Chondrocyte (in vitro differentiated cells): ENCODE measurements at places on chromosomes 1 and 21. TPM values are rescaled to one million over a fixed set of nuclear protein-coding genes. Genes with fewer than 3 reads are reported as not detected.

The GOLT1A gene
- not detected in 3 replicates for total RNA-seq

DNA sequence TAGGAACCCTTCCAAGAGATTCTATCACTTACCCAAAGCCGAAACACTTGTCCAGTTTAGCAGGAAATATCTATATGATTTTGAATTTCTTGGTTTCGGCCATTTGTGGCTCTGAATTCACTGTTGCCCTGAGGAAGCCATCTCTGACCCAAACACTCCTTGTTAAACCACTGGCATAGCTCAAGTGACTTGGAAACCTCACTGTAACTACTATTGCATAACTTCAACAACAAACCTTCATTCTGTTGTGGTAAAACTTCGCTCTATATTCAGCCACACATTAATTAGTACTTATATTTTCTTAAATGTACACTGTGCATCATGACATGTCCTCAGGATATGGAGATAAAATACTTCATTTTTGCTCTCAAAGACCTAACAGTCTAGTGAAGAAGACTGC lies 63.2 kb downstream of the ST6GALNAC3 start:
- DNase-seq = no peak

The PLCH2 gene
- 2.4 to 3.4 TPM (median 3.2 TPM) in 3 replicates for total RNA-seq

DNA sequence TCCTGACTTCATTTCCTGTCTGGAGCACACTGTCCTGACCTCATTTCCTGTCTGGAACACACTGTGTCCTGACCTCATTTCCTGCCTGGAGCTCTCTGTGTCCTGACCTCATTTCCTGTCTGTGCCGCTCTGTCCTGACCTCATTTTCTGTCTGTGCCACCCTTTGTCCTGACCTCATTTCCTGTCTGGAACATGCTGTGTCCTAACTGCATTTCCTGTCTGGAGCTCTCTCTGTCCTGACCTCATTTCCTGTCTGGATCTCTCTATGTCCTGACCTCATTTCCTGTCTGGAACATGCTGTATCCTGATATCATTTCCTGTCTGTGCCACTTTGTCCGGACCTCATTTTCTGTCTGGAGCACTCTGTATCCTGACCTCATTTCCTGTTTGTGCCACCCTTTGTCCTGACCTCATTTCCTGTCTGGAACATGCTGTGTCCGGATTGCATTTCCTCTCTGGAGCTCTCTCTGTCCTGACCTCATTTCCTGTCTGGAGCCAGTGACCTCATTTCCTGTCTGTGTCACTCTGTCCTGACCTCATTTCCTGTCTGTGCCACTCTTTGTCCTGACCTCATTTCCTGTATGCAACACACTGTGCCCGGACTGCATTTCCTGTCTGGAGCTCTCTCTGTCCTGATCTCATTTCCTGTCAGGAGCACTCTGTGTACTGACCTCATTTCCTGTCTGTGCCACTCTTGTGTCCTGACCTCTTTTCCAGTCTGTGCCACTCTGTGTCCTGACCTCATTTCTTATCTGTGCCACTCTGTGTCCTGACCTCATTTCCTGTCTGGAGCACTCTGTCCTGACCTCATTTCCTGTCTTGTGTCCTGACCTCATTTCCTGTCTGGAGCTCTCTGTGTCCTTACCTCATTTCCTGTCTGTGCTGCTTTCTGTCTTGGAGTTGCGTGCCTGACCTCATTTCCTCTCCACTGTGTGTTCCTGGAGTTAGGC lies 27.6 kb downstream of the SKI start:
- no peak for DNase-seq

The F13B gene
- not detected in 3 replicates for total RNA-seq

- DNase-seq = no peak
Measured at GRCh38 chr1:19363536-19364152, 51.5 kb downstream of the SLC66A1 start.

GRCh38 chr1:11952455-11953109 lies 18.1 kb downstream of the PLOD1 start:
- DNase-seq = no peak

- no peak for DNase-seq
Measured at GRCh38 chr1:46041974-46042373, 90.5 kb downstream of the PIK3R3 start.

The VANGL2 gene
- 8.0 to 12.0 TPM (median 11.3 TPM) in 3 replicates for total RNA-seq

DNA sequence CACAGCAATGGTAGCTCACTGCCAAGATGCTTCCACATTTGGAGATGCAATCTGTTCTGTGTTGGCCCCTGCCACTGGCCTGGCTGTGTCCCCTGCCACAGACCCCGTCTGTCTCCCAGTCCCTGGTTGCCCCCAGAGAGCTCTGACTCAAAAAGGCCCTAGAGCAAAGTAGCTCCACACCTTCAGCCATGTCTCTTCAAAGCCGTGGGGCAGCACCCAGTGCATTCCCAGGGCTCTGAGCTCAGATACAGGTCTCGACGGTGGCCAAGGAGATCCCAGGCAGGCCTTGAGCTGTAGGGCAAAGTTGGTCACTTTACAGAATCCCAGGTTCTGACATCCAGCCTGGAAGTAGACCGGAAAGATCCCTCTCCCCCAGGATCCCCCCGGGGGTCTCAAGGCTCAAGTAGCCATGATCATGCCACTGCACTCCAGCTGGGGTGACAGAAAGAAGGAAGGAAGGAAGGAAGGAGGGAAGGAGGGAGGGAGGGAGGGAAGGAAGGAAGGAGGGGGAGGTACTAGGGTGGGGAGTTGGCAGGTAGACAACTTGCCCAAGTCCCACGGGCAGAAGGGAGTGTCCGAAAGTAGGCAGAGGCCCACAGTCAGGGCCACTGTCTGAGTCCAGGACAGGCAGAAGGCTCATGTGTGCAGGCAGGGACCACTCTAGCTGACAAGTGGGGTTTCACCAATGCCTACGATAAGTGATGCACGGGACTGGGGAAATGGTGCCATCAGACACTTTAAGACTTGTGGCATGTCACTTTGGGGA lies 4.8 kb upstream of the ARF1 start:
- no peak for DNase-seq

The ADORA3 gene
- total RNA-seq = not detected in 3 replicates

GRCh38 chr21:21436012-21436534 lies 437.9 kb downstream of the NCAM2 start:
- no peak for DNase-seq

- no peak for DNase-seq
Measured at GRCh38 chr1:208174731-208175507, 69.3 kb downstream of the PLXNA2 start.

GRCh38 chr1:93704052-93704451 lies 22.4 kb upstream of the BCAR3 start:
- DNase-seq = no peak

DNA sequence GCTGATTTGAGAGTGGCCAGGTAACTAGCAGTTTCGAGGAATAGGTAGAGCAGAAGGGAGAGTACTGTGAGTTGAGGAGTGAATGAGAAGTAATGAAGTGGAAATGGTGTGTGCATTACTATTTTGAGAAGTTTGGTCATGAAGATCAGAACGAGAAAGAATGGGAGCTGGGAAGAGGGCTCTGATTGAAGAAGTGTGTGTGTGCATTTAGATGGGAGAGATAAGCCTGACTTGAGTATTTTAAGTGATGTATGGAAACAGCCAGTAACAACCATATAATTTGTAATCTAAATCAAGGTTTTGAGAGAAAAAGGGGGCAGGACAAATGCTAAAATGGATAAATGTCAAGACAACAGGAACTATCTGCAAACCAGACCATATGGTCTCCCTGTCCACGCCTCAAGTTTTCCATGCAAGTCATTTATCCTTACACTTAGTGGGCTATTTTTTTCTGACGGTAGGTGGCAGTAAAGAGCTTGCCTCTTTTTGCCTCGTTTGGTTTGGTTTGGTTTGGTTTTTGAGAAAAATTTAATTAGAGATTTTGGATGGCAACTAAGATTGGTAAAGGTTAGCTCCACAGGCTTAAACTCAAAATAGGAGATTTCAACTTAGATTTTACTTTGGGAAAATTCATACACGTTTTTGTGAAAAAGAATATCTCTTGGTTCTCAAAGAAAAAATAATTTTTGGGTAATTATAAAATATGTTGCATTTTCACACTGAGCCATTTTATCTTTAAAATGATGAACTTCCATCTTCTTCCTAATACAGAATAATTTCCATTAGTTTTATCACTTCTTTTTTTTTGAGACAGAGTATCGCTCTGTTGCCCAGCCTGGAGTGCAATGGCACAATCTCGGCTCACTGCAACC lies 9.5 kb upstream of the B3GALNT2 start:
- no peak for DNase-seq

The TEX50 gene
- not detected in 3 replicates for total RNA-seq

GRCh38 chr1:3651026-3651929 lies 1.0 kb upstream of the TP73 start:
- DNase-seq = peak; percentile 81

The TP73 gene
- 0.05 to 0.58 TPM in 2 of 3 replicates, not detected in the other for total RNA-seq

GRCh38 chr1:244106837-244107493 lies 55.9 kb downstream of the ZBTB18 start:
- no peak for DNase-seq

The HMGCS2 gene
- total RNA-seq = not detected in 3 replicates

DNA sequence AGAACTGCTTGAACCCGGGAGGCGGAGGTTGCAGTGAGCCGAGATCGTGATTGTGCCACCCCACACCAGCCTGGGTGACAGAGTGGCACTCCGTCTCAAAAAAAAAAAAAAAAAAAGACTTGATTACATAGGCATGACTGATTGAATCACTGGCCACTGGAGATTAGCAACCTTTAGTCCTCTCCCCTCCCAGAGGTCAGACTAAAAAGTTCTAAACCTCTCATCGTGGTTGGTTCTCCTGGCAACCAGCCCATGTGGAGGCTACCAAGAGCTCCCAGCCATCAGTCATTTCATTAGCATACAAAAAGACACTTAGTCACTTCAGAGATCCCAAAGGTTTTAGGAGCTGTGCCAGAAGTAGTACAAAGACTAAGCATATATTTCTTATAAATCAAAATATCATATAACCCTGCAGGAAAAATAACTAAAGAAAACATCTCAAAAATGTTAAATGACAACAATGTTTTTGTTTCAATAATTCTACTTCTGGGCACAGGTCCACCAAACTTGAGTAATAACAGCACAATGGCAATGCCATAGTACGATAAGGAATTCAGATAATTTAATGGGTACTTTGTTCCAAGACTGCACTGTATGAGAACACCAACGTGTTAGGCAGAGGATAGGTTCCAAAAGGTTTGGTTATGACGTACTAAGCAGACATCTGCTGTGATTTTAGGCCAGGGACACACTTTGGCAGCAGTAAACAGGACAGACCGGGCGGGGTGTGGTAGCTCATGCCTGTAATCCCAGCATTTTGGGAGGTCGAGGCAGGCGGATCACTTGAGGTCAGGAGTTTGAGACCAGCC lies 18.1 kb downstream of the USP48 start:
- DNase-seq = no peak

The SPRR2E gene
- total RNA-seq = not detected in 3 replicates

- DNase-seq = no peak
Measured at GRCh38 chr1:94160811-94161210, 39.9 kb upstream of the ABCA4 start.

DNA sequence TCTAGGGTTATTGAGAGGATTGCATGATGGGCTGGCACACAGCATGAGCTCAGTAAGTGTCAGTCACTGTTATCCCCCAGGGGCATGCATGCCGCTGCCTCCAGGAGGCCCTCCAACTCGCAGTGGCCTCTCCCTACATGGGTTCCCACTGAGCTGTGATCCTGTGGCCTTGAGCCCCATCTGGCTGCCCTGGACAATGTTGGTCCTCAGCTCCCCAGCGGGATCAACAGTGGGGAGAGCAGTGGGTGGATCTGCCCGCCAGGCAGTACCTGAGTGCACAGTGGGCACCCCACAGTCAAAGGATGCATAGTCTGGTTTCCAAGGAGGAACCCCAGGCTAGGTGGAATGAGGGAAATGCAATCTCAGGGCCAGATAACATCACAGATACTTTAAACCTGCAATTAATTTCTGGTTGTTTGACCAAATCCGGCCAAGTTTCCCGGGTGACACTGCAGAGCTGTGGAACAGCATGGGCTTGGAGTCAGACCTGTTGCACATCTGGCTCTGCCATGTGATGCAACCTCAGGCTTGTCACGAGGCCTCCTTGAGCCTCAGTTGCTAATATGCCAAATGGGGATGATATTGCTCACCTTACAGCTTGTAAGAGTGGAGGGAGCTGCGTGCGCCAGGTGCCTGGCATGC lies 9.3 kb downstream of the PADI3 start:
- DNase-seq = no peak

GRCh38 chr1:43522431-43522775 lies 8.3 kb upstream of the PTPRF start:
- DNase-seq = no peak

DNA sequence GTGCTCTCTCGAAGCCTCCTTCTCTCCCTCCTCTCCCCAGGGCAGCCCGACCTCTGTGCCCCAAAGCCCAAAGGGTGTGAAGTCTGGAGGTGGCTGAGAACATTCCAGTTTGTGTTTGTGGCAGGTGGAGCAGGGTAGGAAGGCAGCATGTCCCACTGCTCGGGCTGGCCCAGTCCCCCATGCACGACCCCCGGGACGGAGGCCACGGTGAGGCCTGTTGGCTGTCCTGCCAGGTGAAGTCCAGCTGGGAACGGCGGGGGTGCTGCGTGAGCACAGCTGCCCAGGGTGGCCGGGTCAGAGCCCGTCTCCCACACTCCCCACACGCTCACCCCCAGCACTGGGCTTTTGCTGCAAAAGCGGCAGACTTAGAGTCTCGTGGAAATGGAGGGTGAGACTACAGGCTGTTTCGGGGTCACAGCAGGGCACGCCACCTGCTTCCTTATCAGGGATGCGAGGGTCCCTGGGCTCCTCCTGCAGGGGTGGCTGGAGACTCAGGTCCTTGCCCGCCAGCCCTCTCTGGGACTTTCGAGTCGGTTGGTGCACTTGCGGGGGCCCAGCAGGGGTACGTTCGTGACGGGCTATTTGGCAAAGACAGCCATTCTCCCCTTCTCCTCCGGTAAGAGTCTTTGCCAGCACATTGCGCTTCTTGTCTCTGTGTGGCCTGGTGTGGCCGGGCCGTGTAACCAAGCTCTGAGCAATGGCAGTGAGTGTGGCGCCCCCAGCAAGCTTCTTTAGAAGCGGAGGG lies 40.3 kb downstream of the MORN1 start:
- DNase-seq = peak; percentile 89

The C21orf91 gene
- 10.4 to 15.1 TPM (median 12.9 TPM) in 3 replicates for total RNA-seq

The TNFRSF1B gene
- 0.22 TPM in 1 of 3 replicates, not detected in the others for total RNA-seq

The MOB3C gene
- 6.2 to 12.2 TPM (median 6.3 TPM) in 3 replicates for total RNA-seq

The ANP32E gene
- total RNA-seq = 34.5 to 46.0 TPM (median 40.2 TPM) in 3 replicates

The FCRL4 gene
- total RNA-seq = not detected in 3 replicates

DNA sequence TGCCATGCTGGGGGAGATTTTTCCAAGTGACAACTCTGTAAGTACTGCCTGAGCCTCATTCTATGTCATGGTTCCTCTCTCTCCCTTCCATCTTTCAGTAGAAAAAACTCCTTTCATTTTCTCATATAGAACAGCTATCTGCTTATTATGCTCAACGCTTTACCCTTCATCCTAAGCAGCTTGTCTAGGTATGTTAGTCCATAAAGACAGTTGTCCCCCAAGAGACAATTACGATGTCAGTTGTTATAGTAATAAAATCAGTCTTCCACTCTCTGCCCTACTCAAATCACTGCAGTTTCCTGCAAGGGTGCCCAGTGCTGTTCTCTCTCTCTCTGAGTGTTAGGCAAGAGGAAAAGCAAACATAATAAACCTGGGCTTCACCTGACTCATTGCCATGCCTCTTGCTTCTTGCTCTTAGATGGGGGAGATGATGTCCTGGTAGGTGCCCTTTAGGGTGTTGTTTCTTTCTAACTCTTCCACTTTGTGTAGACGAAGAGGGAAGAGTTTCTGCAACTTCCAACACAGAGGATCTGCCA lies 59.4 kb downstream of the PAPPA2 start:
- no peak for DNase-seq

- DNase-seq = no peak
Measured at GRCh38 chr1:58732087-58732775, 32.4 kb upstream of the MYSM1 start.
